ENCODE measurements at places on chromosomes 4 and X. TPM values are rescaled to one million over a fixed set of nuclear protein-coding genes. Genes with fewer than 3 reads are reported as not detected.

Gene RAB33B
- 7.9 TPM for total RNA-seq

Gene HSFX4
- total RNA-seq, result not detected

Gene PPEF2
- total RNA-seq, result not detected

Gene BTC
- 0.14 TPM for total RNA-seq

Gene FATE1
- not detected for total RNA-seq

Gene ADGRG4
- not detected for total RNA-seq

Gene ARSD
- total RNA-seq, result 8.1 TPM

Gene PHKA1
- 10.5 TPM for total RNA-seq

Gene ADAM29
- total RNA-seq, result not detected

Gene TCEAL5
- 0.37 TPM for total RNA-seq

Gene KLHL34
- total RNA-seq, result not detected

Gene ABLIM2
- total RNA-seq, result 1.6 TPM

Gene RNF128
- 1.0 TPM for total RNA-seq

Gene TMEM31
- not detected for total RNA-seq

Gene SORCS2
- total RNA-seq, result 4.9 TPM

Gene TENM3
- 83.5 TPM for total RNA-seq

Gene SPANXA1
- not detected for total RNA-seq

Gene MAP9
- total RNA-seq, result 2.6 TPM

Gene HTRA3
- 4.6 TPM for total RNA-seq

Gene MAOA
- 23.3 TPM for total RNA-seq

Gene COX7B2
- not detected for total RNA-seq

Gene CMC4
- total RNA-seq, result 13.4 TPM

Gene CXorf49
- total RNA-seq, result not detected

Gene MOB1B
- total RNA-seq, result 5.5 TPM

Gene GPC4
- 96.5 TPM for total RNA-seq

Gene SH3D19
- total RNA-seq, result 24.8 TPM

Gene TDO2
- not detected for total RNA-seq

Gene ZFP92
- total RNA-seq, result not detected

Gene CD38
- 0.15 TPM for total RNA-seq

Gene TRIM75
- total RNA-seq, result not detected

Gene SPATA4
- not detected for total RNA-seq

Gene F11
- total RNA-seq, result 0.30 TPM

Gene STAP1
- not detected for total RNA-seq

Gene ZNF330
- total RNA-seq, result 60.6 TPM

Gene STAG2
- total RNA-seq, result 185 TPM

Gene CTSO
- 1.6 TPM for total RNA-seq

Gene IL2RG
- total RNA-seq, result not detected

Gene ENPP6
- total RNA-seq, result not detected

Gene UPF3B
- 3.9 TPM for total RNA-seq

Gene ZNF718
- 12.3 TPM for total RNA-seq

Gene ITIH6
- not detected for total RNA-seq

Gene CLIC2
- total RNA-seq, result 1.1 TPM

Gene SSX2
- not detected for total RNA-seq

Gene ADH1A
- total RNA-seq, result not detected

Gene NRK
- 2.5 TPM for total RNA-seq

Gene HPGD
- total RNA-seq, result 6.2 TPM

Gene S100G
- total RNA-seq, result not detected

All from H7 (cell line).